Trophoblast cell (in vitro differentiated cells and primary cell): ENCODE measurements at places on chromosomes 16 and 17.

- no peak for DNase-seq
These were observed 237.6 kb upstream of the SOX9 start for GRCh38 chr17:71883258-71883657.

DNA sequence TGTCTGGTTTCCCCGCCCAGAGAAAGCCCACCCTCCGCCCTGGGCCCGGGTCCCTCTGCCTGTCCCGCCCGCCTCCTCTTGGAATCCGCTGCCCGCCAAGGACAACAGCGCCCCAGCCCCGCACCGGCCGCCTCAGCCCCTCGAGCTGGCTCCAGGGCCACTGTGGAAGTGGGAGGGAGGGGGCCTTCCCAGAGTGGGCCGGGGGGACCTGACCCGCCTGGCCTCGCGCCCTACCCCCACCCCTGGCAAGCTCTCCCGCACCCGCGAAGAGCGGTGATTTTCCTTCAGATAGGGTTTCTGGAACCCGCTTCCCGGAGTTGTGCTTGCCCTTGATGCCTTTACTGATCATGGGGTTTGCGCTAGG lies 2.3 kb upstream of the CBX8 start:
- no peak for DNase-seq

DNA sequence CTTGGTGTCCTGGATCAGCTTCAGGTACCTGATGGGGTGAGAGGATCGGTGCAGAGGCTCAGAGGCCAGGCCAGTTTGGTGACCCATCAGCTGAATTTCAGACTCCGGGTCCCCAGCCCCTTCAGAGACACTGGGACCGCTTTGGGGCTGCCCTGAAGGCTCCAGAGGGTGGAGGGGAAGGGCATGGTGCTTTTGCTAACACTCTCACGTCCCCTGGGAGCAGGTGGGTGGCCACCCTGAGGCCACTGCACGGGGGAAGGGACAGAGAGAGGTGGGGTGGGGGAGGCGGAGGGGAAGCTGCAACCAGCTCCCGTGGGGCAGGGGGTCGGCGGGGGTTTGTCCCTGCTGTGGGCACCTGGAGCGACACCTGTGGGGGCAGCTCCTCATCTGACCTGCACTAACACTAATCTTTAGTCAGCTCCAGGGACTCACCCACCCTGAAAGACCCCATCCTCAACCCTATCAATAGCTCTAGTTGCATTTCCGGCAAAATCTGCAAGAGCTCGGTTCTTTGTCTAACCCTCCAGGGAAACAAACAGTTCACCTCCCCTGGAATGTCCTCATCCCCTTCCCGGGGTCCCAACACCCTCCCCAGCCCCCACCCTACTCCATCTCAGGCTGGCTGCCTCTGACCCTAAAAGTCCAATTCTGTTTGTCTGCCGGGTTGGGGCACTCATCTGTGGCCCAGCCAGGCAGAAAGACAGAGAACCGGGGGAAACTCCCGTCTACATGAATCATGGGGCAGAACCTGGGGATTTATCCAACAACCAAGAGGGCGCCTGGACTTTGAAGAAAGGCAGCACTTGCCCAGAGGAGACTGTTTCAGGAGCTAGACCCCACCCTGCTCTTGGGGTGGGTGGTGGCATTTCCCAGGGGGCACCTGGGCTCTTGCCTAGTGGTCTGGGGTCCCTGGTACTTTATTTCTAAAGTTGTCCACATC lies 91.9 kb upstream of the CBX4 start:
- DNase-seq = no peak

DNA sequence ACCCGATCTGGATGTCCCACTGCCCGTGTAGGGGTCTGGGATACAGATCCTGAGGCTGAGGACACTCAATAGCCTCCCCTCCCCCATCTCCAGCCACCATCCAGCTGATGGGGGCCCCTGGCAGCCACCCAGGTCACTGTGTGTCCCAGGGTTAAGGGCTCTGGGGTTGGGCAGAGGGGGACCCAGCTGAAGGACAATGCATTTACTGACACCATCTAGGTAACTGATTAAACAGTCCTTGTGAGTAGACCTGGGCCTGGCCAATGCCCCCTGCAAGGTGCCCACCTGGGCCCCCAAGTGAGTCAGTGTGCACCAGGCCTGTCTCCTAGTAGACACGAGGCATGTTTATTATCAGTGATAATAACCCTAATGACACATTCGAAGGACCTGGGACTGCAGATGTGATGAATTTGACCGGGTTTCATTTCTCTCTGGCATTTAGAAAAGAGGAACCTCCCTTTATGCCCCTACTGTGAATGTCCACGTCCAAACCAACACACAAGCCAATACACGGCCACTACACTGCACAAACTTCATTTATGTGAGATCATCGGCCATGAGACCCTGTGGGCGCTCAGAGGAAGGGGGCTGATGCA lies 261.9 kb upstream of the FOXF1 start:
- DNase-seq = no peak

- no peak for DNase-seq
These were observed 20.9 kb downstream of the KLHDC4 start for GRCh38 chr16:87744750-87745514.

DNA sequence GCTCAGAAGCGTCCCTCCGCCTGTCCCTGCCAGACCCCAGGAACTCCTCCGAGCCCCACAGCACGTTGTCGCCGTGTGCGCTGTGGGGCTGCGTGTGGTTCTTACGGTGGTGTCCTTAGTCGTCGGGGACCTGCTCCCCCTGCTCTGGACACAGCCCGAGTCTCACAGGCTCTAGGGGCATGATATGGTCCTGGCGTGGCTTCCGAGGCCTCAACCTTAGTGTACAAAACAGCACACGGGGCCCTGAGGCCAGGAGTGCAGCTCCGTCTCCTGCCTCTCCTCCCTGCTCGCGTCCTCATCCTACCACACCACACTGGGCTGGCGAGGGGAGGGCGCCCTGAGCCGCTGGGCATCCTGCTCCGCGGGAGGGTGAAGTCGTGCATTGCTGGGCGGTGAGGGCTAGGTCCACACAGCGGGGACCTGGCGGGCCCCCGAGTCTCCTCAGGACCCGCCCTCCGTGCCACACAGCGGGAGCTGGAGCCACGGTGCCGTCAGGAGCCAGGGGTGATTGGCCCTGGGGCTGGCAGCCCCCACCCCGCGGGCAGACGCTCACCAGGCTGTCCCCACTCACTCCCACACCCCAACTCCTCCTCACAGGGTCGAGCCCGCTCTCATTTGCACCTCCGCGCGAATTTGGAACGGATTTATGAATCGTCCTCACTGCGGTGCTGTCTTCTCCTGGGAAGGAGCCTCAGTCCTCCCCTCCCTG lies 1.2 kb upstream of the MAFG start:
- peak; percentile 23 for DNase-seq
